DMS79 (cell line): ENCODE measurements at places on chromosomes 7 and 10.
A peak's percentile ranks its signal among the peaks of the same experiment; 100 is the strongest.

DNA sequence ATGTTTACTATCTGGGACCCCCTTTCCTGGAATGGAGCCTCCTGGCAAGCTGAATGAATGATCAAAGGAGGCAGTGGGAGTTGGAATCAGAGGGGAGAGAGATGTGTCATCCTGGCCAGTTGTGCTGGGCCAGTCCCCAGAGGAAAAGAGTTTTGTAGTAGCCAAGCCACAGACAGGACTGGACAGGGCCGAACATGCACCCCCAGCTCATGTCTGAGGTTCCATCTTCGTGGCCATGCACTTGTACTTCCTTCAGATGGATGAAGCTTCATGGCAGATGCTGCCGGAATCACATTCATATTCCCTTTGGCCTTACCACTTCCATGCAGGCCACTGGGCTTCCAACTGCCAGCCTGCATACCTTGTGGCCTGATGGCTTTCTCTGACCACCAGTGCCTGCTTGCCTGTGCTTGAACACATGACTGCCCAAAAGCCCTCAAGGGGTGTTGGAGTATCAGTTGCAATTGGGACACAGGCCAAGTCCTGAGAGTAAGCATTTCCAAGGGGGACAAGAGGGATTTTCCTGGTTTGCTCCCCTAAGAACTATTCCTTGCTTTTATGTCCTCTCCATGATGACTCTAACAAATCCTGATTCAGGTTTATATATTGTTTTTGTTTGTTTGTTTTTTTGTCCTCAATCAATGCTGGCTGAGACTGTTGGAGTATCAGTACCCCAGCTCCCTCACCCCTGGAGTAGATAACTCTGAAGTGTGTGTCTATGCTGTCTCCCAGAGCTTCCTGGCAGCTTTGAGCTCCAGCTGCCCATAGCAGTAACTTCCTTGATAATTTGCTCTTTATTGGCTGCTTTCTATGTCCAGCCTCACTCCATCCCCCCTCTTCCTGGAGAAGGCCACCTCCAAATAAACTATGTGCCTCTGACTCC lies 63.6 kb downstream of the TMEM130 start:
- DNase-seq: peak; percentile 13

DNA sequence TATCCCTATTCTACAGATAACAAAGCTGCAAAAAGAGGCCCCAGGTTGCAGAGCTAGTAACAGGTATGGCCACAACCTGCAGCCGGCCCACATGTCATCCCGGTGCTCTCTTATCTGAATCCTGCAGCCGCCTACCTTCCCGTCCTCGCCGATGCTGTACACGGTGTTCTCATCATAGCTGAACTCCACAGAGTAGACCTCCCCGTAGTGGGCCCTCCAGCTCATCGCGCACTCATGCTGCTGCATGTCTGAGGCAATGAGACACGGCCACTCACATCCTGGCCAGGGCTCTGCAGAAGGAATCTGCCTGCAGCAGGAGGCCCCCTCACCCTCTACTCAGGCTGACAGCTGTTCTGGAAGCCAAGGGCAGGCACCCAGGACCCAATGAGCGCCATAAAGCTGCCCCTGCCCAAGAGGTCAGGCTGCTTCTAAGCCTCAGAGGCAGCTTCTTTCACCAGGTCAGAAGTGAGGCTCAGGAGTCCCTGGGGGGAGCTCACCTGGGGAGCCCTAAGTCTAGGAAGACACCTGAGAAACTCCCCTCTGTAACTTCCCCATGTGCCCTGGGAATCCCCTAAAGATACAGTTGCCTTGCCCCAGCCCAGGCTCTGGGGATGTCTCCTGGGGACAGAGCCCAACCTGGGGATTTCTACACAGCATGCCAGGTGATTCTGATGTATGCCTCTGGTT lies 17.9 kb upstream of the CYREN start:
- DNase-seq: no peak

DNA sequence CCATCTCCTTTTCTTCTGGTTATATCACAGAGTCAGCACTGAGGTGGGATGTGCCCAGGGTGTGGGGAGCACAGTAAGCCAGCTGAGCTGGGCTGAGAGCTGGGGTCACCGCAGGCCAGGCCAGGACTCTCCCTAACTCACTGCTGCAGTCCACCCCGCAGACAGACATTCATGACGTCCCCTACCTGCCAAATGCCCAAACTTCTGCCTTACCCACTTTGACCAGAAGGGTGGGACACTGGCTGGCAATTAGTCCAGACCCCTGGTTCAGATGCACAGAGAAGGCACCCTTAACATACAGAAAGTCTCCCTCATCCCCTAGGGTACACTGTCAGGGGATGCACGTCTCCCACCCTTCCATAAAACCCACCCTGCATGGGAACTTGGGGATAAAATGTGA lies 2.1 kb downstream of the DRGX start:
- no peak for DNase-seq

GRCh38 chr10:80333983-80334382 lies 22.6 kb downstream of the DYDC1 start:
- no peak for DNase-seq

- DNase-seq: no peak
These were observed 17.8 kb upstream of the LMOD2 start for GRCh38 chr7:123637878-123638277.

- DNase-seq: no peak
These were observed 85.5 kb downstream of the PRTFDC1 start for GRCh38 chr10:24866604-24867583.

- no peak for DNase-seq
These were observed 5.9 kb downstream of the PPP1R3A start for GRCh38 chr7:113912876-113913275.

DNA sequence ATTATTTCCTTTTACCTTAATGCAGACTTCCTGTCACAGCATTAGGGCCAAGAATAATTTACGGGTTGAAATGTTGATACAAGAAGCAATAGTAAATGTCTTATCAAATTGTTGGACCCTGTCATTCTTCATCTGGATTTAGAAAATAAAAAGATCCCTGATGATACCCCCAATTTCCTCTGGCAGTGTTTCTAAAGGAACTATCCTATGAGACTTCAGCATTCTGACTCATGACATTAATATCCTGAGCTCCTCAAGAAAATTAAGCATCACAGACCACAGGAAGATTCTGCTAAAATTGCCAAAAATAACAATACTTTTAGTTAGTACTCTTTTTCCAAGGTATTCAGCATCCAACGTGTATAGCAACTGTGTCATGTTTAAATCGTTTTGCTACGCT lies 490.5 kb upstream of the ANKRD30A start:
- DNase-seq: no peak

- no peak for DNase-seq
These were observed 27.4 kb downstream of the TCF7L2 start for GRCh38 chr10:112977426-112977898.

- no peak for DNase-seq
These were observed 5.6 kb downstream of the C10orf105 start for GRCh38 chr10:71714031-71714410.

- no peak for DNase-seq
These were observed 347.8 kb upstream of the PLXDC2 start for GRCh38 chr10:19468413-19468812.

- no peak for DNase-seq
These were observed 649 bp downstream of the IDE start for GRCh38 chr10:92573091-92573797.

DNA sequence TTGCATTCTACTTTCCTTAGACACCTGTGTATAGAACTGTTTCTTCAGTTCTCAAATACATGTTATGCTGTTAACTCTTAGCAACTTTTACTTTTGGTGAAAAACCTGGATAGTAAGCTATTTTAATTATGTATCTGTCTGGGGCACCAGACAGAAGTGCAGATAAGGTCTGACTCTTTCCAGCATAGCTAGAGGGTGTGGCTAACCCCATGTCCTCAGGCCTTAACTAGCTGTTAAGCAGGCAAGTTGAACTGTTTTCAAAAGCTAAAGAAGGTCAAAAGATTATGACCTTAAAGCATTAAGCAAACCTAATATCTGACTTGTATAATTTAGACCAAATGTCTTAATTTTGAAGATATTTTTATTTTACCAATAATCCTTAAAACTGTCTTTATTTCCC lies 45.1 kb upstream of the INHBA start:
- DNase-seq: no peak

GRCh38 chr7:121369462-121369861 lies 26.6 kb downstream of the FAM3C start:
- DNase-seq: no peak

DNA sequence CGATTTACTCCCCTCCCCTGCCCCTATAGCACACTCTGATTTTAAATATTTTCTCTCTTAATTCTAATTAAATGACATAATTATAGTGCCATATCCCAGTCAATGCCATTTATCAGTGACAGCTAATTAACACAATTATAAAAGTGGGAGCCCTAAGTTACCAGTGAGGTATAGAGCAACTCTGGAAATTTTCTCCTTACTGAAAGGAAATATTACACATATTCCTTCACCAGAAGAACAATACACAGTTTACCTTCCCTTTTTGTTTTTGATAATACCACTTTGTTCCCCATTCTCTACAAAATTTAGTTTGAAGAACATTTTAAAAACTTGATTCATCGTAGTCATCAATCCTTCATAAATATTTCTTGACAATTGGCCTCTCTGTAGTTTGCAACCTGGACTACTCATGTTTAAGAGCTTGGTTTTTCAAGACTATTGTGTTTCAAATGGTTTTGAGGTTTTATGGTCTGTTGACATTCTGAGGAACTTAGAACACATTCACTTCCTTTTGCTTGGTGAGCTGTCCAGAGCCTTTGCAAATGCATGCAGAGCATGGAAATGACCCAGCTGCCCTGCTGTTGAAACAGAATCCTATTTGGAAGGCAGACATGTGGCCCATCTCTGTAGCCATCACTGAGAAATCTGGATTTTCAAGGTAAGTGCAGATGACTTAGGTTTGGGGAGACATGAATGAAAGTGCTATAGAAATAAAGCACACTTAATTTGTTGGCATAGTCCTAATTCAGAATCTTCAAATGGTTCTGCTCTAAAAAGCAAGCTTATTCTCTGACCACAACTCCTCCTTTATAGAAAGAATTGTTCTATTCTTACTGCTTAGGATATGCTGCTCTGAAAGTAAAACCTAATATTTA lies at the start of gene GPR141:
TSS of gene GPR141 (plus strand) at position 521 of the 875 bp plus-strand sequence. CDS start 56,628 bp downstream, outside the sequence.
- DNase-seq: no peak

DNA sequence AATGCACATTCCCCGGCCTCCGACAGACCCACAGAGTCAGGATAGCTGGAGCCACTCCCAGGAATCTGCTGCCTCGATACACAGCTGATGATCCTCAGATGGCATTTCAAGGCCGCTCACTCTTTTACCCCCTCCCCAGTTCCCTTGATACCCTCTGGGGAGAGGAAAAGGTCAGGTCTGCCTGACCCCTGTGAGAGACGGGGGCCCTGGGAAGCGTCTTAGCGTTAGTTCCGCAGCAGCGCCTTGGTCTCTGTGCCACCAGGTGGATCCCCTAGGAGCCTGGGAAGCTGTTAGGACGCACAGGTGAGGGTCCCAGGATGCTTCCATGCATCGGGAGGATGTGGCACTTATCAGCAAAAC lies 420.5 kb upstream of the FOXK1 start:
- DNase-seq: no peak

DNA sequence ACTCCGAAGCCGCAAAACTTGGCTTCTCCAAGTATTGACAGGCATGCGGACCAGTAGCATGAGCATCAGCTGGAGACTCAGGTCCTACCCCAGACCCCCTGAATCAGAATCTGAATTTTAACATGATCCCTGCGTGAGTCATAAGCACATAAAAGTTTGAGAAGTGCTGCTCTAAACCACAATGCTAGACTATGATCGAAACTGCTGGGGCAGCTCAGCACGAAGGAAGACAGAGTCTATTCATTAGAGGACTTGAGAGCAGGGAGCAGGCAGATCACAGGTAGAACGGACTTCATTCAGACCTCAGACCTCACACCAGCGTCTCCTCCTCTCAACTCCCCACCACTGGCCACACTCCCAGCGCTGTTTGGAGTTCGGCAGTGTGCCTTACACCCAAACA lies 16.9 kb downstream of the CAMK2G start:
- no peak for DNase-seq

DNA sequence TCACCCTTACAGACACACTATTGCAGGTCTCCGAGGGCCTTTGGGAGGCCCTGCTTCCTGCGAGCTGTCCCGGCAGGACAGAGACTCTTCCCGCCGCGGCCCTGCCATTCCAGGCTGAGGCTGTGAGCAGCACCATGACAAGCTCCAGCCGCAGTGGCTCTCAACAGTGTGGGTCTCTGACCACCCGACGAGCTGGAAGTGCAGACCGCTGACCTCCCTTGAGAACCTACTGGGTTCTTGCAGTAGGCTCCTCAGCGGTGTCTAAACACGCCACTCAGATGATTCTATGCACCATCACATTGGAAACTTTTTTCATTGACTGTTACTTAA lies 303.4 kb downstream of the WDR37 start:
- no peak for DNase-seq

GRCh38 chr7:127751490-127752448 lies 99.8 kb downstream of the SND1 start:
- DNase-seq: no peak

DNA sequence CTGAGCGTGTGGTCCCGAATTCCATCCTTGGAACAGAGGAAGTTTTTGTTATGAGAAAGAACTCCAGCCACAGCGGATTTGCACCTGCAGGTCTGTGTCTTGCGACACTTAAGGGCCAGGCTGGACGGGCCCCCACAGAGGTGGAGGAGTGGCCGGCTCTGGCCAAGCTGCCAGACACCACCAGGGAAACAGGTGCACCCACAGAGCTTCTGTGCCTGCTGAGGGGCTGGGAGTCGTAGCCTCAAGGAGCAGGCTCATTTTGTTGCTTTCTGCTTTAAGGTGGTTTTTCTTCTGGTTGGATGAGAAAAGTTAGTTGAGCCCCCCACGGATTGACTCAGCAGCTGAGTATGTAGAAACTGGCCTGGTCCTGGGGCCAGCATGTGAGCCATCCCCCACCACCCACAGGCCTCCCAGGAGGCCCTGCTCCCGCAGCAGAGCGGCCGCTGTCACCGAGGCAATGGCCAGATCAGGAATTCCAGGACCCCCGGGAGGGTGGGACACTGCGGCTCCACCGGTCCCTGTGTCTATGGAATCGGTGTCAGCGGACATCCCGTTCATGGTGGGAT lies 41.9 kb downstream of the NKX6-2 start:
- no peak for DNase-seq

DNA sequence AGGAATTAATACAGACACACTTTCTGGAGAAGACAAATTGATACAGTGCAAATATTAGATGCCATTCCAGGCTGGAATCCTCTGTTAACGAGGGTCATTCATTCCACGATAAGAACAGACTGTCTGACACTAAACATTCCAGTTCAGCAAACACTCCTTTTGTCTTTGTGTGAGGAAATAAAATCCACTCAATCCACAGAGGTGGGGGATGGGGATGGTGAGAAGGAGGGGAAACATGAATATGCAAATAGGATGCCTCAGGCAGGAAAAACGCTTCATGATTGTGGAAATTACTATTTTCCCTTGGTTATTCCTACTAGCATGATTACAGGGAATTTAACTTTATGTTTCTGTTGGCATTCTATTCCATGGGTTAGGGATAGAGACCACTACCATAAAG lies 196.9 kb upstream of the CDCA7L start:
- no peak for DNase-seq
